ENCODE measurements at places on chromosomes 4 and X. TPM values are rescaled to one million over a fixed set of nuclear protein-coding genes. Genes with fewer than 3 reads are reported as not detected.

Gene DACH2
- total RNA-seq: not detected

Gene SLC6A8
- 48.1 TPM for total RNA-seq

Gene IQCM
- not detected for total RNA-seq

Gene ERVMER34-1
- total RNA-seq: 0.19 TPM

Gene CDKL5
- 2.9 TPM for total RNA-seq

Gene NEIL3
- 9.0 TPM for total RNA-seq

Gene HSFX4
- not detected for total RNA-seq

Gene REELD1
- not detected for total RNA-seq

Gene GYPE
- total RNA-seq: 0.37 TPM

Gene BEX2
- total RNA-seq: 3.7 TPM

Gene ZAR1
- total RNA-seq: not detected

Gene DYNLT3
- 125 TPM for total RNA-seq

Gene P2RY4
- not detected for total RNA-seq

Gene PPP4R3C
- not detected for total RNA-seq

Gene SGMS2
- total RNA-seq: 3.0 TPM

Gene NR3C2
- total RNA-seq: 0.67 TPM

Gene CDX4
- not detected for total RNA-seq

Gene IGFBP7
- total RNA-seq: 210 TPM

Gene EFHC2
- total RNA-seq: not detected

Gene NXT2
- 23.2 TPM for total RNA-seq

Gene TMSB15C
- 0.24 TPM for total RNA-seq

Gene LDB2
- 0.61 TPM for total RNA-seq

Gene FDCSP
- total RNA-seq: not detected

Gene GUCY1A1
- 0.24 TPM for total RNA-seq
